ENCODE measurements at places on chromosomes 16 and 17.
A peak's percentile ranks its signal among the peaks of the same experiment; 100 is the strongest.

DNA sequence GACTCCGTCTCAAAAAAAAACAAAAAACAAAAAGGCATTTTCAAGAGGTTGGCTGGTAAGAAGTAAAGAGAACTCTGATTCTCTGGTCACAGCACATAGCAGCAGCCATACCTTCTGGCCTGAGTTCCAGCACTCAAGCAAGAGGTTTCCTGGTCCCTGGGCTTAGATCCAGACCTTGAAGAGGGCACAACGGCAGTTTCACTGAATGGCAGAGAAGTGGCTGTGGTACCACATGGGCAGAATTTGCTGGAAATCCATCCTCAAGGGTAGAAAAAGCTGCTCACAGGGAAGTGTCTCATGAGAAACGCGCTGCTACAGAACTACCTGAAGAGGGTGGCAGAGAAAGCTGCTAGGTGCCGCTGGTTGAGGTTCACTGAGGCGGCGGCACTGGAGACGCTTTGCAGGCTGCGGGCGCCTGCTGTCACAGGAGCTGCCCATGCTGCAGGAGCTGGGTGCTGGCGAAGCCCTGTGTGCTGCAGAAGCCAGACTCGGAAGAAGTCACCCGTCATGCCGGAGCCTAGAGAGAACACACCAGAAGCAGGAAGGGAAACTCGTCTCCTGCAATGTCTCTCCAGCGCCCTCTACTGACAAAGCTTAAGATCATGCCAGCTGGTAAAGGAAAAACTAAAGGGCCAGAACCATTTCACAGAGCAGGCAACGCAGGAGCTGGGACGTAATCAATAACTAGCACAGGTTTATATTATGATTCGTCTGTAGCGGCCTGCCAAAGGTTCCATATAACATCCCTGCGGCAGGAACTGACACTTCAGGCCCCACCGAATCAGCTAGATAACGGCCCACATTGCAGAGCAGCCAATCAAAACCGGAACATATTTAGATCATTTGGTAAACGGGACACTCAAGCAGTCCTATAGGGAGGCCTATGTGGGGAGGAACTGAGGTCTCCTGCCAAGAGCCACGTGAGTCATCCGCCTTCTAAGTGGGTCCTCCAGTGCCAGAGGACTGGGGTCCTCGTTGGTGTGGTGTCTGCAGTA is 5.4 kb upstream of the ZNF213 start:
- DNase-seq: peak; percentile 93

GRCh38 chr17:30824002-30824355 is 513 bp downstream of the CRLF3 start:
- DNase-seq: peak; percentile 34

DNA sequence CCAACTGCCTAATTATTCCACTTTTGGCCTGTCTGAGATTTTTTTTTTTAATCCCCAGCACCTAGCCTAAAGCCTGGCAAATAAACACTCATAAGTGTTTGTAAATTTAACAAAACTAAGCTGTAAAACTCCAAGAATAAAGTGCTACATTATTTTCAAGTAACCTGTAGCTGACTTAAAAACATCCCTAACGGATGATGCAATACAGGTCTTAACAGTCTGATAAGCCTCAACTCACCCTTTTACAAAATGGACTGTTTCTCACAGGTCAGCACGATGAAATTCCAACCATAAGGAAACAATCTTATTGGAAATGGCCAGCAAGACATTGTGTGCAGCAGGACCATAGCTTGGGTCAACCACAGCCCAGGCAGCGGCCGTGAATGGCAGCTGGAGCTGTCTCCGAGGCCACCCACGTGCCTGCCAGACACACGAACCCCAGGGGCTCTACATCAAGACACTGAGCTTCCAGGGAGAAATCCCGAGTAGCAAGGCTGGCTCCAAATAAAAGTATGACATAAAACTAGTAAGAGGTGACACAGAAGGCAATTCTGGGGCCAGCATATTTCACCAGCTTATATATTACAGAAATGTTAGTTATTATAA is 58.9 kb downstream of the NDEL1 start:
- DNase-seq: no peak

- no peak for DNase-seq
Observed at GRCh38 chr17:74220946-74221818, 7.8 kb downstream of the TTYH2 start.

DNA sequence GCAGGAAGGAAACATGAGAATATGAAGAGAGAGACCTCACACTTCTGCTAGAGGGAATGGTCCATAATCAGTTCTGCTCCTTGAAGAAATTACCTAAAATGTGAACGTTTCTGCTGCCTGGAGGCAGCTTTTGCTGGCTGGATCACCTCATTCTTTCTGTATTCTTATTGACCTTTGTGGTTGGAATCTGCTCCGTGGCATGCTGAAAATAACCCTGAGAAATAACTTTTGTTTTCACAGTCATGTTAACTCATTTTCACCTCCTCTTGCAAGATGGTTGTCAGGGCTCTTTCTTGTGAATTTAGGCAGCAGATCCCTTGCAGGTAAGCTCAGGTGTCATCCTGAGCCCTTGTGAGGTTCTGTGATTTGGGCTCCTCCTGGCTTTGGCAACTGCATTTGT is 70.2 kb downstream of the IRF8 start:
- peak; percentile 69 for DNase-seq

DNA sequence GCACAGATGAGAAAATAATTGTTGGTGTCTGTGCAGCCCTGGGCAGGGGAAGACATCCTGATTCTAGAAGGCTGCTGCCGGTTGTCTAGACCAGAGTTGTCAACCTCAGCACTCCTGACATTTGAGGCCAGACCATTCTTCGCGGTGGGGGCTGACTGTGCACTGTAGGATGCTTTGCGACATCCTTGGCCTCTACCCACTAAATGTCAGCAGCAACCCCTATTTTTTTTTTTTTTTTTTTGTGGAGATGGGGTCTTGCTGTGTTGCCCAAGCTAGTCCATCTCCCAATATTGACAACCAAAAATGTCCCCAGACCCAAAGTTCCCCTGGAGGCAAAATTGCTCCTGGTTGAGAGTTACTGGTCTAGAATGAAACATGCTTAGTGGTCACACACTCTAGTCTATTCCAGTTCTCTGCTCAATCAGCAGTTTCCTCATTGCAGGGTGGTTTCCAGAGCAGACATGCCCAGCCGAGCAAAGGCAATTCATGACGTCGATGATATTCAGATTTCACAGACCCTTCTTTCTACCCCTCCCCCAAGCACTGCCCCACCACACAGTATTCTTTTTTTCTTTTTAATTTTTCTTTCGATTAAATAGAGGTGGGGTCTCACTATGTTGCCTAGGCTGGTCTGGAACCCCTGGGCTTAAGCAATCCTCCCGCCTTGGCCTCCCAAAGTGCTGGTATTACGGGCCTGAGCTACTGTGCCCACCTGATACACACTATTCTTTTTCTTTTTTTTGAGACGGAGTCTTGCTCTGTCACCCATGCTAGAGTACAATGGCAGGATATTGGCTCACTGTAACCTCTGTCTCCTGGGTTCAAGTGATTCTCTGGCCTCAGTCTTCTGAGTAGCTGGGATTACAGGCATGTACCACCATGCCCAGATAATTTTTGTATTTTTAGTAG is 9.0 kb downstream of the C17orf99 start:
- DNase-seq: peak; percentile 94

DNA sequence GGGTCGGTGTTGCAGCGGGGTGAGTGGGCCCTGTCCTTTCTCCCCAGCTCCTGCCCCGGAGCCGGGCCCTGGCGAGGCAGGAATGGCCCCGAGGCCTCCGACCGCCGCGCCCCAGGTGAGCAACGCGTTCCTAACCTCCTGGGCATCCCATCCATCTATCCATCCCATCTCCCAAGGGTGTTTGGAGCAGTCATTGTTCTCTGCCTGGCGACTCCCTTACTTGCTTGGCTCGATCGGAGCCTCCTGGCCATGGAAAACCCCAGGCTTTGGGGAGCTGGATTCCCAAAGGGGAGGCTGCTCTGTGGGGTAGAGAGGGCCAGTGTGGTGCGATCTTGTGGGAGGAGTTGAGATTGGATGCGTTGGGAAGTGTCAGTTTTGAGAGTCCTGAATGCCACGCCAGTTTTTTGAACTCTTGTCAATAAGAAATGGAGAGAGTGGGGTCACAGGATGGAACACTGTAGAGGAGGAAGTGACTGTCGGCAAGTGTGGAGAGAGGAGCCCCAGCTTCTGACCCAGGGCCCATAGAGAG is 684 bp downstream of the ZFP90 start:
- peak; percentile 39 for DNase-seq

GRCh38 chr17:1880851-1881630 is 51.2 kb downstream of the RPA1 start:
- DNase-seq: no peak

DNA sequence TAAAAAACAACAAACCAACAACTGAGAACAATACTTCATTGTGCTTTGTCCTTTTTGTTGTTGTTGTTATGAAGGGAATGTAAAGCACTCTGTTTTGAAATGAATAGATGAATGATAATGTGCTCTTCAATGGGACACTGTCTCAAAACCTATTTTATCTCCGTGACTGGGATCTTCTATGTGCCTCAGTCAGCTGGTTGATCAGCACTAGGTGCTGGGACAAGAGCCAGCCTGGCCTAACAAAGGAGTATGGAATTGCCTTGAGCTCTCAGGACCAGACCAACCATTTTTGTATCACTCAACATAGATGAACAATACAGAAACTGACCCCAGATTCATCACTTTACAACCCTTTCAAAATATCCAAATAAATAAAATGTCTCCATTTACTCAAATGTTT is 440.2 kb downstream of the KCNJ2 start:
- DNase-seq: no peak

- DNase-seq: peak; percentile 34
Observed at GRCh38 chr17:69575346-69575761, 160.9 kb downstream of the MAP2K6 start.

GRCh38 chr17:76918811-76919210 is 50.6 kb downstream of the MGAT5B start:
- DNase-seq: no peak

DNA sequence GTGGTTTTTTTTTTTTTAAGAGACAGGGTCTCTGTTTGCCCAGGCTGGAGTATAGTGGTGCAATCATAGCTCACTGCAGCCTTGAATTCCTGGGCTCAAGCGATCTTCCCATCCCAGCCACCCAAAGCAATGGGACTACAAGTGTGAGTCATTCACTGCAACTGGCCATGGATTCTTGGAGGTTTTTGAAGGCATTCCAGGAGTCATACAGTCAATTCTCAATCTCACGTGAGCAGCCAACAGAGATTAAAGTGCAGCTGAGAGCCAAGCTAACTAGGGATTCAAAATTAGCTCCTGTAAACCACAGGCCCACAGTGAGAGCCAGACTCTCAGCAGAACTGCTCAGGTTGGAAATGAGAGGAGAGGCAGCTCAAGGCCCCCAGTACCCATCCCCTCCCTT is 30.2 kb downstream of the XPO6 start:
- DNase-seq: peak; percentile 39

DNA sequence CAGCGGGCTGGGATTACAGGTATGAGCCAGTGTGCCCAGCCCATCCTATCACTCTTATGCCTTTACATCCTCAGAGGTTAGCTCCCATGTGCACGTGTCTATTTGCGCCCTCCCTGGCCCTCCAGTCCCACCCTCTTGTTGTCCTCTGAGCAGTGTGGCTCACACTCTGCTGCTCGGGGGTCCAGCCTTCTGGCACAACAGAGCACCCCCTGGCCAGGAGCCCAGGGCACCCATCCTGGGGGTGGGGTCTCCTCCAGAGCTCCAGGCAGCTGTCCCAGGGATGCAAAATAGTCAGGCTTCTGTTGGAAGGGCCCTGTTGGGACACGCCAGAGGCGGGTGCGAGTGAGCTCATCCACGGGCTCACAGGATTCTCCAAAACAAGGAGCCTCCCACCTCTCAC is 11.7 kb upstream of the FAM83G start:
- no peak for DNase-seq

GRCh38 chr16:89645122-89645521 is 12.4 kb downstream of the CHMP1A start:
- no peak for DNase-seq

GRCh38 chr17:2172077-2172851 is 117.4 kb downstream of the HIC1 start:
- DNase-seq: no peak

DNA sequence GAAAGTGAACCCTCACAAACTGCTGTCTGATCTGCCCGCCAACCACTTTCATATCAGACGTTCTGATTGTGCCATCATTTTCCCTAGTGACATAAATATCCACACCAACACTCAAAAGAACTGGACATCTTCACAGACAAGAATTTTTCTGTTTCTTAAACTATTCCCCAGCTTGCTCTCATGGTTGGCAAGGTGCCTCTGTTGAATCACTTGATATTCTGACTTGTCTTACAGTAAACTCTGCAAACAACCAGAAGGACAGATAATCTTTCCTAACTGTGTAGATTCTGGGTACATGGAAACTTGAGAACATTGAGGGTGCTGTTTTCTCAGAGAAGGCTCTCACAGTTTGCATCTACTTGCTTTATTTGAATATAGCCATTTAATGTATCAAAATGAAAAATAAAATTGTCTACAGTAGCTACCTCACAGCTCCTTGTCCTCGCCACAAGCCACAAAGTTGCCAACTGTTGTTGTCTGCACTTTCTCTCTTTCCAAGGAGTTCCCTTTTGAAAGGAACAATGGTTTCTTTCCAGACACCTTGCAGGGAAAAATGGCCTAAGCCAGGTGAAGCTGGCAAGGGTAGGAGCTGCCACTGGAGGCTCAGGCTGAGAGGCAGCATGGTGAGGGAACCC is 46.0 kb upstream of the ADAMTS18 start:
- no peak for DNase-seq

- DNase-seq: no peak
Observed at GRCh38 chr16:8885674-8886592, 3.8 kb downstream of the LITAFD start.

DNA sequence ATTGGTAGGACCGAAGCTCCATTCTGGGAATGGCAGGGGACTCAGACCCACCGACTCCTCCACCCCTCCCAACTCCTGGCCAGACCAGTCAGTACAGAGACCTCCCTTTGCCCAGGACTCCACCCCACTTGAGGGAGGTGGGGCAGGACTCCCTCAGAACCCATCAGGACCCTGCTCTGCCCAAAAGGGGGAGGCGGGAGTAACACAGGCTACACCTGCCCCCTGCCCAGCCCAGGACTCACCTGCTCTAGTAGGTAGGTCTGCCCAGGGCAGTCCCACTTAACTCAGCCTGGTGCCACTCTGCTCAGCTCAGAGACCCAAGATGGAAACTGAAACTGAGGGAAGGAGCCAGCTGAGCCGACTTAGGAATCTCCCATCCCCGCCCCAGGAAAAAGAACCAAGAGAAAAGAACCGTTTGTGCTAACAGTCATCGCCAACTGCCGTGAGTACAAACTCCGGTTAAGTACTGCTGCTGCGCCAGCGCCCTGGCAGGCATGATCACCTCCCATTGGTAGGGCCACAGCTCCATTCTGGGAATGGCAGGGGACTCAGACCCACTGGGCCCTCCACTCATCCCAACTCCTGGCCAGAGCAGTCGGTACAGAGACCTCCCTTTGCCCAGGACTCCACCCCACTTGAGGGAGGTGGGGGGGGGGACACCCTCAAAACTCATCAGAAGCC is 503 bp downstream of the DHX58 start:
- DNase-seq: peak; percentile 46

DNA sequence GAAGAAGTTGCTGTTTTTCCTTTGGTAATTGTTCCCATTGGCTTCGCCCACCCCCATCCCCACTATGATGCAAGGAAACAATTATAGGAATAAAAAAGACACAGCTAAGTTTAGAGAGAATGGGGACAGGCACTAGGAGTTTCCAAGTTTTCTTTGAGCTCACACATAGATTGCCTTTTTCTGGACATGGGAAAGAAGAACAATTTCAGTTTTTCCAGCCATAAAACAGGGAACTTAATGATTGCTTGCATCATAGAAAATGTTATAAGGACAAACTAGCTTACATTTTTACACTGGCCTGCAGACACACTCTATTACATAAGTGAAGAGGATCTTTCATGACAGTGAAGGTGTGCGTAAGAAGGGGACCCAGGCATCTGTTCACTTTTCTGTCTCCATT is 142.3 kb upstream of the ZFHX3 start:
- DNase-seq: no peak

Data from GM12865 (cell line).